ENCODE measurements at places on chromosomes 4 and X. TPM values are rescaled to one million over a fixed set of nuclear protein-coding genes. Genes with fewer than 3 reads are reported as not detected.
A peak's percentile ranks its signal among the peaks of the same experiment; 100 is the strongest.

- no peak for DNase-seq
These were observed 21.3 kb upstream of the FAM13A start for GRCh38 chr4:89078300-89078699.

- DNase-seq = no peak
These were observed 136.5 kb downstream of the AASDH start for GRCh38 chr4:56250776-56251175.

GRCh38 chr4:15918484-15919129, 19.9 kb downstream of the FGFBP1 start:
- DNase-seq = no peak

GRCh38 chr4:1009542-1010394, 1.7 kb upstream of the FGFRL1 start:
- DNase-seq = no peak

DNA sequence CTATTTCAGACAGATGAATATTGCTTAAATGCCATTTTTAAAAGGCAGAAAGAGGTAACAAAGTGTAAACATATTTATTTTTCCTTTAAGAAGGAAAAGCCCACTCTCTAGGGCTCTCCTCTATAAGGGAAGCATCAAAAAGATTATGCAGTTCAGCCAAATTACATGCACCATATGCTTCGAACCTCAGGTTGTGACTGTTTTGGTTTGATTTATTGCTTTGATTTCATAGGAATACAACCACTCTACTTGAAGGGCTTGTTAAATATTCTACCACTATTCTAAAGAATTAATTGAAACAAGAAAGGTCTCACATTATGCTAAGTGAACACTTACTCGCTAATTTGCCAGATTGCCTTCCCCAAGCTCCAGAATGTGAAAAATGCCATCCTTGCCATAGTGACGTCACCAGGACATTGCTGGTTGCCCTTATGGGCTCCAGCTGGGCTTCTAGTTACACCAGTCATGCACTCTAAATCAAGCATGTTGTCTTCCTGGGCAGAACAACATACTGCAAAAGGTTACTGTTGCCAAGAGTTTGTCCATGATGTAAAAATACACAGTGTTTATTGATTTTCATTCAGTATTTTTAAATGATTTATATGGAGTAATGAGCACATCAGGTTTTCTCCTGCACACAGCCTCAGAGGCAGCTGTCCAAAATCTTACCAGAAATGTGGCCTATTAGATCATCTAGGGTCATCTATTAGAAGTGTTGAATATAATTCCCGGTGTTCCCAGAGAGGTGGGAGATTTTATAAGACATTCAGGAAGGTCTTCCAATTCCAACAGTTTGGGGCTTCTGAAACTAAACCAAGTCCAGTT, 164.4 kb upstream of the RAPGEF2 start:
- DNase-seq = peak; percentile 5

GRCh38 chrX:133586443-133586842, 171.2 kb upstream of the GPC4 start:
- DNase-seq = no peak

DNA sequence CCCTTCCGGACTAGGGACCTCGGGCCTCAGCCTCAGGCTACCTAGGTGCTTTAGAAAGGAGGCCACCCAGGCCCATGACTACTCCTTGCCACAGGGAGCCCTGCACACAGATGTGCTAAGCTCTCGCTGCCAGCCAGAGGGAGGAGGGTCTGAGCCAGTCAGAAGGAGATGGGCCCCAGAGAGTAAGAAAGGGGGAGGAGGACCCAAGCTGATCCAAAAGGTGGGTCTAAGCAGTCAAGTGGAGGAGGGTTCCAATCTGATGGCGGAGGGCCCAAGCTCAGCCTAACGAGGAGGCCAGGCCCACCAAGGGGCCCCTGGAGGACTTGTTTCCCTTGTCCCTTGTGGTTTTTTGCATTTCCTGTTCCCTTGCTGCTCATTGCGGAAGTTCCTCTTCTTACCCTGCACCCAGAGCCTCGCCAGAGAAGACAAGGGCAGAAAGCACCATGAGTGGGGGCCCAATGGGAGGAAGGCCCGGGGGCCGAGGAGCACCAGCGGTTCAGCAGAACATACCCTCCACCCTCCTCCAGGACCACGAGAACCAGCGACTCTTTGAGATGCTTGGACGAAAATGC, at the start of gene WAS:
TSS of gene WAS (plus strand) at position 389 of the 572 bp plus-strand sequence. CDS start at position 444, 55 bp downstream.
- DNase-seq = no peak

- no peak for DNase-seq
These were observed 7.7 kb upstream of the UGT2B10 start for GRCh38 chr4:68808060-68808459.

MUC7 gene
- 0.14 TPM for polyA plus RNA-seq

DNA sequence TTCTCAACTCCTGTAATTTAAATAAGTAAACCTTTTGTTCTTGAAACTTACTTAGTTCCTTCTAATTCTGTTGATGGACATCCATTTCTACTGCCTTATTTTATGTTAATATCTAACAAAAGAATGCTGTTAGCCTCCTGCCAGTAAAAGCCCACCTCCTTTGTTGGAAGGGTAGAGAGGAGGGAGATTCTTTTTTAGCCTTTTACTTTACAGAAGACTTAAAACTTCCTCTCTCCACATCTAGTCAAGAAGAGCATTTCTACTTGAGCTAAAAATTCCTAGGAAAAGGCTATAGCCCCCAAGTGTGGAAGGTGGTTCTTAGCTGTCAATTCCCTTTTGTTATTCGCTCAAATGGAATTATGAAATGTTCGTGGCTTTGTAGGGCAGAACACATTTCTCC, 118.7 kb downstream of the ZIC3 start:
- no peak for DNase-seq

UNC5C gene
- polyA plus RNA-seq = 37.0 TPM

DNA sequence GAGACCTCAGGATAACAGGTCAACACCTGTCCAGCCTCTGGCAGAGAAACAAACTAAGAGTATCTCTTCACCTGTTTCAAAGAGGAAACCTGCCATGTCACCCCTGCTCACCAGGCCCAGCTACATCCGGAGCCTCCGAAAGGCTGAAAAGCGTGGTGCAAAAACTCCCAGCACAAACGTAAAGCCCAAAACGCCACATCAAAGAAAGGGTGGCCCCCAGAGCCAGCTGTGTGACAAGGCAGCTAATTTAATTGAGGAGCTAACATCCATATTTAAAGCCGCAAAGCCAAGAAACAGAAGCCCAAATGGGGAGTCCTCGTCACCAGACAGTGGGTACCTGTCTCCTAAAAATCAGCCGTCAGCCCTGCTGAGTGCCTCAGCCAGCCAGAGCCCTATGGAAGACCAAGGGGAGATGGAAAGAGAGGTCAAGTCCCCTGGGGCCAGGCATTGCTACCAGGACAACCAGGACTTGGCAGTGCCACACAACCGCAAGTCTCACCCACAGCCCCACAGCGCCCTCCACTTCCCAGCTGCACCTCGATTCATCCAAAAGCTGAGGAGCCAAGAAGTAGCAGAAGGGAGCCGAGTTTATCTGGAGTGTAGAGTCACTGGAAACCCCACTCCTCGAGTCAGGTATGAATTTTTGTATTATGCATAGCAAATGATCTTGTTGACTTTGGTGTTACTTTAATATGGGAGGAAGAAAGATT, 15.1 kb downstream of the PALLD start:
- DNase-seq = no peak

FGG gene
- not detected for polyA plus RNA-seq

DNA sequence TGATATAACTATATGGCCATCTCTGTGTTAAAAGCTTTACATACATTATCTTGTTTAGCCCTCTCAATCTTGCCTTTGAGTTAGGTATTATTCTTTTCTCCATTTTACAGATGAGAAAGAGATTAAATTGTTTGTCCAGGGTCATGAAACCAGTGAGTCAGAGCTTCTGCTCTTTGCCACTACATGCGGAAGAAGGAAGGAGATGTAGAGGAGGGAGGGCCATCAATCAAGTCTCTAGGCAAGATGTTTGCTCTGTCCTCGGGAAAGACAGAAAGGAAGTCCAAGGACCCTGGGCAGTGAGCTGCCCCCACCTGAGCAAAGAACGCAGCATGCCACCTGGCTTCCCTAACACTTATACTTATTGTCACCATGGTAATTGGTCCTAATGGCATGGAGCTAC, 133.7 kb upstream of the IL1RAPL2 start:
- DNase-seq = no peak

LANCL3 gene
- 0.14 TPM for polyA plus RNA-seq

DNA sequence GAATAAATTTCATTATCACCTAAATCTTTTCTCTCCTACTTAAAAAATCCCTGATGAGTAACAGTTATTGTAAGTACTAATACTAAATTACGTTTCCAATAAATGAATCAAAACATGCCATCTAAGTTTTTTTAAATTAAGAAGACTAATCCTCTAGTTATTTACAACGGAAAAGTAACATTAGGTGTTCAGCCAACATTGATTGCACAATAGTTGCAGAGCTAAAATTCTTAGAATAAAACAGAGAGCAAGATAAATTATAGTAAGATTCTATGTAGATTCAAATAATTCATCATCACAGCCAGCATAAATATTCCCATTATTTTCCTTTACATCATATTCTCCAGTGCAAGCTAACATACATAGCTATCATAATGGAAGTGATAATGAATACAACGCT, 139.2 kb downstream of the HDX start:
- DNase-seq = no peak

GAGE12J gene
- polyA plus RNA-seq = not detected

CYSLTR1 gene
- polyA plus RNA-seq = 1.7 TPM

KLB gene
- 0.11 TPM for polyA plus RNA-seq

S100P gene
- 8.1 TPM for polyA plus RNA-seq

DNA sequence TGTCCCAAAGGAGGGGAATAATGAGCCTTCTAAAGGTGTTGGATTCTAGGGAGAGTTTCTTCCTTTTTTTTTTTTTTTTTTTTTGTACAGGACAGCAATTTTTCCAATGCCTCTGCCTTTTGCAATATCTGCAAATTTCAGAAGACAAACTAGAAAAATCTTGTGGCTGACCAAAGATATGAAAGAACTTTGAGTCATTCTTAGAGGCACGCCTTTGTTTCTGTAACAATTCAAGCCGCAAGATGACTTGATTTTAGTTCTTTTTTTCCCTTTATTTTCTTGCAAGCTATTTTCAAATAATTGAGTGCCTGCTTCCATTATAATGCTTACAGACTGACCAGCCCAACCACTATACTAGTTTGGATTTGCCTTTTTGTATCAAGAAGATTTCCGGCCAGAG, 47.6 kb upstream of the UXT start:
- no peak for DNase-seq

GRCh38 chrX:47272013-47272408, 39.2 kb downstream of the USP11 start:
- no peak for DNase-seq

DNA sequence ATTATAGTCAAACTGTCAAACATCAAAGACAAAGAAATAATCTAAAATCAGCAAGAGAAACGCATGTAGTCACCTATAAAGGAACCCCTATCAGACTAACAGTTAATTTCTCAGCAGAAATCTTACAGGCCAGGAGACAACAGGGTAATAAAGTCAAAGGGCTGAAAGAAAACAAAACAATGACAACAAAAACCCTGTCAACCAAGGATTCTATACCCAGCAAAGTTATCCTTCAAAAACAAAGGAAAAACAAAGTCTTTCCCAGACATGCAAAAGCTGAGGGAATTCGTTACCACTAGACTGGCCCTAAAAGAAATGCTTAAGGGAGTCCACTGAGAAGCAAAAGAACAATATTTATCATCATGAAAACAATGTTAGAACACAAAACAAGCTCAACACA, 22.1 kb downstream of the TMEM154 start:
- DNase-seq = no peak

- DNase-seq = no peak
These were observed 1.0 kb upstream of the GRPEL1 start for GRCh38 chr4:7068883-7069282.

DNA sequence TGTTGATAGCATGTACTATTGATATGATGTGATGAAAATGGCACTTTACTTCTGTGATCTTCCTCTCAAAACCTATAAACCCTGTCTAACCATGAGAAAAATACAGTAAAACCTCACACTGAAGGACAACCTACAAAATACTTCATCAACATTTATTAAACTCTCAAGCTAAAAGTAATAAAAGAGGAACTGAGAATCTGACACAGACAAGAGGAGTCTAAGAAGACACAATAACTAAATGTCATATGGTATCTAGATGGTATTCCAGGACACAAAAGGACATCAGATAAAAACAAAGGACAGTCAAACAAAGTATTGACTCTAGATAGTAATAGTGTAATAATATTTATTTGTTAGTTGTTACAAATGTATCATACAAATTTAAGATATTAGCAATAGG, 655.3 kb downstream of the SH3BGRL start:
- no peak for DNase-seq

- no peak for DNase-seq
These were observed 14.3 kb upstream of the GCNA start for GRCh38 chrX:71563921-71564320.

- DNase-seq = no peak
These were observed 32.5 kb downstream of the MAN2B2 start for GRCh38 chr4:6607368-6608055.

DNA sequence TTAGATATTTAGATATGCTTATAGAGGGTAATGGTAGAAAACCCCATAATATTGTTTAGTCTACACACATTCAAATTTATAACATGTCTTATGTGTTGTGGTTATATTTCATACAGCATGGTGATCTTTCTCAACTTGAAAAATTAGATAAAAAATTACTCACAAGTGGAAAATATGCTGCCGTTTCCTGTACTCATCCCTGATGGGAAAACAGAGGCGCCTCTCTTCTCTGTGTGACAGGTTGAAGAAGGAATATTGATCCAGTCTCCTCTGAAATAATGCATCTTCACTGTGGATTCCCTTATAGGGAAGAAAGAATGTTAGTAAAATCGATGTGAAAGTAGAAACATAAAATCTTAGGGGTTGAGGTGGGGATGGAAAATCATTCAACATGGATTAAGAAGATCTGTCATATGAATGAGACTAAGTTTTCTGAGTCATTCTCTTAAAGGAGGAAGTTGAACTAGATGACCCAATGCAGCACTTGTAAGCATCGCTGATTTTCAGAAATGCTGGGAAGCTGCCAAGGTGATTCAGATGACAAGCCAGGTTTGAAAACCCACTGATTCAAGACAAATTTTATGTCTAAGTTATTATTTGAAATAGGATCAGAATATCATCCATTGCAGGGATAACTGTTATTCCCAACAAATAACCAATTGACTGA, 70.7 kb downstream of the ANKRD50 start:
- no peak for DNase-seq

Data from left renal cortex interstitium (tissue), 4 donors.